ENCODE measurements at places on chromosomes 13 and 19. TPM values are rescaled to one million over a fixed set of nuclear protein-coding genes. Genes with fewer than 3 reads are reported as not detected.

- H3K4me1 ChIP-seq: peaks cover 23% of the 10 kb centered on the region
- H3K4me3 ChIP-seq: peak within 1 kb of the TSS; percentile 34
- H3K36me3 ChIP-seq: no peaks in the 10 kb centered on the region
- H3K27me3 ChIP-seq: peaks cover 25% of the 10 kb centered on the region
Observed at GRCh38 chr19:46428239-46429135, at the start of gene PNMA8C. PNMA8C (minus strand) TSS chr19:46428936; CDS start chr19:46428359, 577 bp downstream.

GRCh38 chr19:31962561-31962996 lies 382.8 kb upstream of the ZNF507 start:
- H3K4me1 ChIP-seq: peaks cover 5% of the 10 kb centered on the region
- no peaks in the 10 kb centered on the region for H3K36me3 ChIP-seq
- peaks cover 3% of the 10 kb centered on the region for H3K27me3 ChIP-seq

DNA sequence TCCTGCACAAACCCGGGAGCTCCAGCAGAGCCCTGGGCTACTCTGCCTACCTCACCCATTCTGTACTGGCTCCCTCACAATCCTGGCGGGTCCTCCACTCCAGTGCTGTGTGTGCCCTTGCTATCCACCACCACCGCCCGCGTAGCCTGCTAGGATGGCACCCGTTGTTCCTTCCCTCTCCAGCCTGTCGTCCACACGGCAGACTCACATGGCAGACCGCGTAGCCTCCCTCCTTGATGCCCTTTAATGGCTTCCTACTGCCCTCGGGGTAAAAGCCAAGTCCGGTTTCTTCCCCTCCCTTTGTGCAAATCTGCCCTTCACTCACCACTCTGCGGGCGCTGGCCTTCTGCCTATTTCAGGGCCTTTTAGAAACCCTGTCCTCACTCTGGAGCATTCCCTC lies 106.6 kb downstream of the RAB20 start:
- no peaks in the 10 kb centered on the region for H3K27me3 ChIP-seq
- no peak for DNase-seq
- no peak overlapping the region for H3K4me3 ChIP-seq
- H3K36me3 ChIP-seq: peaks cover 41% of the 10 kb centered on the region
- H3K27ac ChIP-seq: no peak overlapping the region

DNA sequence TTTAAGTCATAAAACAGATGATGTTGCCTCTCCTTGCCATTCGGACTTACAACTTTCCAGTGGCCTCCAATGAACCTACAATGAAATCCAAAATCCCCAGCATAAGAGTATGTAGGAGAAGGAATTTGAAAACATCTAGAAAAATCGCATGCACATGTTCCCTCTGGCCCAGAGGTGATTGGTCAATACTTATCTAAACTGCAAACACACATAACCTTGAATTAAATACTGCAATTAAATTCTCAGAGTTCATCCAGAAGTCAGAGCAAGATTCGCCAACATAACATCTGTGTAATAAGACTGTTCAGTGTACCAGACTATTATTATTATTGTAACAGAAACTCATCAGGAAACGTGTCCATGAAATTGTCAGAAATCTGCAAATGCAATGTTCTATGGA lies 82.2 kb upstream of the USP29 start:
- H3K4me3 ChIP-seq: no peak overlapping the region
- H3K27me3 ChIP-seq: no peaks in the 10 kb centered on the region
- no peaks in the 10 kb centered on the region for H3K36me3 ChIP-seq
- DNase-seq: no peak

DNA sequence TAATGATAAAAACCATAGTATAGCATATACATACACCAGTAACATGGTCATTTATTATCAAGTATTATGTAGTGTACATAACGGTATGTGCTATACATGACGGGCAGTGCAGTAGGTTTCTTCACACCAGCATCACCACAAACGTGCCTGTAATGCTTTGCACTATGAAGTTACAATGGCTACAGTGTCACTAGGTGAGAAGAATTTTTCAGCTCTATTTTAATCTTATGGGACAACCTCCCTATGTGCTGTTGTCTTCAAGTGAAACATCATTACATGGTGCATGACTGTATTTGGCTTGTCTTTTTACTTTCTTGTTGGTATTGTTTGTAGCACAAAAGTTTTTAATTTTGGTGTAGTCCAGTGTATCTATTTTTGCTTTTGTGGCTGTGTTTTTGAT lies 18.7 kb downstream of the CDK8 start:
- peaks cover 14% of the 10 kb centered on the region for H3K4me1 ChIP-seq
- no peaks in the 10 kb centered on the region for H3K27me3 ChIP-seq
- no peak for DNase-seq

DNA sequence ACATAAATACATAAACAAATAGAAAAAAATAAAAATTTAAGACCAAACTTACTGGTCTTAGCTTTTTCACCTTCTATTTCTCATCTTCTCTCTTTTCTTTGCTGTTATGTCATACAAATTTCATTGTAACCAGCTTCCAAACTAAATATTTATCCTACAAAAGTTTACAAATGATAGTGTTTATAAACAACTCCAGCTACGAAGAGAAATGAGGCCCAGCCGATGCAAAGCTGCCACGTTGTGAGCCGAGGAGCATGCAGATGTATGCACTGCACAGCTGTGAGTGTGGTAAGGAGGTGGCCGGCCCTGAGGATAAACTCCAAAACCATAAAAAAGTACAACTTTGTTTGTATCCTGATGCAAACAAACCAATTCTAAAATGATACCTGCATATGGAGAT lies 642.4 kb upstream of the SGCG start:
- peak; percentile 10 for DNase-seq
- H3K27me3 ChIP-seq: no peaks in the 10 kb centered on the region
- no peaks in the 10 kb centered on the region for H3K4me1 ChIP-seq
- no peak overlapping the region for H3K27ac ChIP-seq
- no peaks in the 10 kb centered on the region for H3K36me3 ChIP-seq
- no peak overlapping the region for H3K4me3 ChIP-seq

DNA sequence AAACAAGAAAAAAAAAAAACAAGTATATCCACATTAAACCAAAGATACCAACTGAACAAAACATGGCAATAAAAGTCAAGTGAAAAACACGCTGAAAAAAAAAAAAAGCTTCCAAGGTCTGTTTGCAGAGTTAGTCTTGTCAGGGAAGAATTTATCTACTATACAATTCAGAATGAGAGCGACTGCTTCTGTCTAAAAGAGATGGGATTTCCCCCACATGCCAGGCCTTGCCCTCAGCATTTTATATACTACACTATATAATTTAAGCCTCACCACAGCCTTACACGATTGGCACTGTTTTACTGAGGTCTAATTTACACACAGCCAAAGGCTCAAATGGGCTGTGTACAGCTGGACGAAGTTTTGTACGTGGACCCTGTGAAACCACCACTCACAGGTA lies 67.3 kb downstream of the FOXO1 start:
- peaks cover 14% of the 10 kb centered on the region for H3K4me1 ChIP-seq
- no peak overlapping the region for H3K4me3 ChIP-seq
- no peaks in the 10 kb centered on the region for H3K36me3 ChIP-seq
- peak overlapping the region; percentile 72 for H3K27ac ChIP-seq
- no peaks in the 10 kb centered on the region for H3K27me3 ChIP-seq

DNA sequence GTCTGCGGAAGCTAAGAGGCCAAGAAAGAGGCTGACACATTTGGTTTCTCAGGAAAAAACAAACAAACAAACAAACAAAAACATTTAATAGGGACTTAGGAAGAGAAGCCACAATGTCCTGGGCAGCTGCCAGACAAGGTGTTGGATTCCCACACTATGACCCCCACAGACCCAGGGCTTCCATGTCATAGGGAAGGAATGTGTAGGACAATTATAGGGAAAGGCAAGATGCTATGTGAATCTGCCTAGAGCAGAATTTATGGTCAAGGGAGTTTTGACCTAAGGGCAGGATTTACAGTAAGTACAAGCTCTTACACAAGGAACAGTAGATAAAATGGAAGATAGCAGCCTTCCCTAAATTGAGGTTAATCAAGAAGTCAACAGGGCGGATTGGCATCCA lies 9.1 kb upstream of the CDADC1 start:
- no peaks in the 10 kb centered on the region for H3K4me1 ChIP-seq
- H3K4me3 ChIP-seq: no peak overlapping the region
- no peak for DNase-seq
- no peak overlapping the region for H3K27ac ChIP-seq
- H3K27me3 ChIP-seq: no peaks in the 10 kb centered on the region
- H3K36me3 ChIP-seq: no peaks in the 10 kb centered on the region

GRCh38 chr19:41706741-41707501 lies 1.5 kb upstream of the CEACAM5 start:
- DNase-seq: peak; percentile 79
- H3K27ac ChIP-seq: no peak overlapping the region
- H3K4me3 ChIP-seq: peak overlapping the region; percentile 27
- peaks cover 60% of the 10 kb centered on the region for H3K27me3 ChIP-seq
- no peaks in the 10 kb centered on the region for H3K4me1 ChIP-seq

- no peak overlapping the region for H3K27ac ChIP-seq
- no peaks in the 10 kb centered on the region for H3K36me3 ChIP-seq
- DNase-seq: peak; percentile 9
- H3K4me3 ChIP-seq: no peak overlapping the region
- H3K27me3 ChIP-seq: no peaks in the 10 kb centered on the region
Observed at GRCh38 chr13:88919970-88920628, 1248.9 kb downstream of the SLITRK5 start.

- H3K4me3 ChIP-seq: no peak overlapping the region
- DNase-seq: peak; percentile 83
- H3K4me1 ChIP-seq: peaks cover 10% of the 10 kb centered on the region
- H3K27me3 ChIP-seq: no peaks in the 10 kb centered on the region
- H3K27ac ChIP-seq: no peak overlapping the region
- no peaks in the 10 kb centered on the region for H3K36me3 ChIP-seq
Observed at GRCh38 chr13:40671956-40672764, 5.7 kb upstream of the FOXO1 start.

GRCh38 chr19:19134687-19135158 lies 3.6 kb downstream of the TMEM161A start:
- no peak overlapping the region for H3K4me3 ChIP-seq
- H3K4me1 ChIP-seq: peaks cover 16% of the 10 kb centered on the region
- no peaks in the 10 kb centered on the region for H3K27me3 ChIP-seq
- peak; percentile 86 for DNase-seq
- no peak overlapping the region for H3K27ac ChIP-seq

- no peaks in the 10 kb centered on the region for H3K36me3 ChIP-seq
- H3K4me3 ChIP-seq: no peak overlapping the region
- H3K27ac ChIP-seq: no peak overlapping the region
- no peaks in the 10 kb centered on the region for H3K4me1 ChIP-seq
Observed at GRCh38 chr19:42156571-42156970, 24.3 kb upstream of the POU2F2 start.

- H3K4me1 ChIP-seq: no peaks in the 10 kb centered on the region
- no peak overlapping the region for H3K4me3 ChIP-seq
- no peaks in the 10 kb centered on the region for H3K36me3 ChIP-seq
Observed at GRCh38 chr13:28805193-28805819, 14.8 kb upstream of the MTUS2 start.

DNA sequence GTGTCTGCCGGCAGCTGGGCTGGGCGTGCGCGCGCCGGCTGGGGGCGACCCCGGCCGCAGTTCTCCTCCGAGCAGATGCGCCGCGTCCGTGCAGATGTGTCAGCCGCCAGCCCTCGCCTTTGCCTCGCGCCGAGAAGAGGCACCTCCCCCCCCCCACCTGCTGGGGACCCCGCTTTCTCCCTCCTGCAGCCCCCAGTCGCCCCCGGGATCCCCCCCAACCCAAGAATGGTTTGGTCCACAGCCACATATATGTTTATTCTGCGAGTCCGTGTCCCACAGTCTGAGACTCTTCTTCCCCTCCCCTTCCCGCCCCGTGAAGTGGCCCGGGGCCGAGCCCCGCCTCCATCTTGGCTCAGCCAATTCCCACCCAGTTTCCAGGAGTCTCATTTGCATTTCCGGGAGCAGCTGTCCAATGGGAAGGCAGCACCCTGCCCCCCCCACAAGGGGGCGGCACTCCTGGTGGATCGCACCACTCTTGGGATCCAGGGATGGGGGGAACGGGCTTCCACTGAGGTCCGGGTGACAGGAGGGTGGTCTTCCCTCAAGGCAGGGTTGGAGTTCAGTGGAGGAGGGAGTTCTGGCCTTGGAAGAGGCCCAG lies 8.6 kb downstream of the ISOC2 start:
- H3K27ac ChIP-seq: no peak overlapping the region
- H3K27me3 ChIP-seq: peaks cover 18% of the 10 kb centered on the region
- H3K4me3 ChIP-seq: no peak overlapping the region
- peak; percentile 94 for DNase-seq
- H3K4me1 ChIP-seq: peaks cover 24% of the 10 kb centered on the region

DNA sequence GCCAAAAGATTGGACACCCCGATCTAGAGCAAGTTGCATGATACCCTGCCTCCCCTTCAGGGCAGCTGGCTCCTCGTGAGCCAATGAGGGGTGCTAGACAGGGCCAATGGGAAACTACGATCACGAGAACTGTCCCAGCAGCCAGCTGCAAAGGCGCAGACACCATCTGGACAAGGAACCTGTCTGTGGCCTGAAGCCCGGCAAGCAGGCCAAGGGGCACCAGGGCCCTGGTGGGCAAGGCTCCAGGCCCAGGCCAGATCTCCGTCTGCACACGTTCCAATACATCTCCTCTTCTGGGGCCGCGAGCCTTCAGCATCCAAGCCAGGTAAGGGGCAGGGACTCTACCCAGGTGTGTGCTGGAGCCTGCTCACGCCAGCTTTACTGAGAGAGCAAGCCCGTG lies 20.2 kb downstream of the MED26 start:
- peaks cover 40% of the 10 kb centered on the region for H3K4me1 ChIP-seq
- no peaks in the 10 kb centered on the region for H3K27me3 ChIP-seq
- H3K4me3 ChIP-seq: no peak overlapping the region
- DNase-seq: no peak
- no peaks in the 10 kb centered on the region for H3K36me3 ChIP-seq

GRCh38 chr19:58003174-58003828 lies 681 bp upstream of the ZNF606 start:
- H3K27me3 ChIP-seq: no peaks in the 10 kb centered on the region
- H3K4me1 ChIP-seq: peaks cover 4% of the 10 kb centered on the region
- H3K27ac ChIP-seq: peak overlapping the region; percentile 94
- H3K4me3 ChIP-seq: peak overlapping the region; percentile 96

DNA sequence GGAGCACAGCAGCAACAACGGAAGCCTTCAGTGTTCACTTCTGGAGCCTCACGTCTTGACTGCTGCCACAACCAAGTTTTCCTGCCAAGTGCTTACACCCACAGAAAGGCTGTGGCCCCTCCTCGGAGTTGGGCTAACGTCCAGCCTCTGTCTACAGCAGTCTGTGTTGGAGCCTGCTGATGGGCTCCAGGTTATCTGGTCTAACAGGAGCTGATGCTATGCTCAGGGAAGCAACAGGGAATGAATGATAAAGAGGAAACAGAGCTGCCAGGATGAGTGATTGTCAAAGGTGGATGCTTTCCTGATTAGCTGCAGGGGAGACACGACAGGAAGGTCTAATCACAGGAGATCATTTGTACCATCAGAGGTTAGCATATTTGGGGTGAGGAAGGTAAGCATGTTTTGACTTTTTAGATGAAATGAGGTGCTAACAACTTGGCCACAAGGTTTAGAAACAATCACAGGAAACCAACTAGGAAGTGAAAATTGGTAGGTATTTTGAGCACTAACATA lies 53.8 kb upstream of the RCBTB2 start:
- peak; percentile 63 for DNase-seq
- no peaks in the 10 kb centered on the region for H3K36me3 ChIP-seq
- H3K4me1 ChIP-seq: peaks cover 46% of the 10 kb centered on the region
- no peak overlapping the region for H3K4me3 ChIP-seq
- no peaks in the 10 kb centered on the region for H3K27me3 ChIP-seq

The RNF225 gene
- polyA plus RNA-seq: 0.13 TPM

The CTXN1 gene
- polyA plus RNA-seq: 1.2 TPM

The LIM2 gene
- not detected for polyA plus RNA-seq

The CFAP97D2 gene
- polyA plus RNA-seq: not detected

The ERICH4 gene
- not detected for polyA plus RNA-seq

The GPR18 gene
- polyA plus RNA-seq: 0.68 TPM

The C19orf85 gene
- 0.23 TPM for polyA plus RNA-seq

The IZUMO1 gene
- polyA plus RNA-seq: 4.0 TPM

The MATK gene
- polyA plus RNA-seq: 2.9 TPM

The PBX4 gene
- 2.9 TPM for polyA plus RNA-seq

The ZNF730 gene
- polyA plus RNA-seq: not detected

Data from stomach (tissue), 19 donors.